Ovary (tissue), 10 donors: ENCODE measurements at places on chromosomes 4 and X. TPM values are rescaled to one million over a fixed set of nuclear protein-coding genes. Genes with fewer than 3 reads are reported as not detected.

DNA sequence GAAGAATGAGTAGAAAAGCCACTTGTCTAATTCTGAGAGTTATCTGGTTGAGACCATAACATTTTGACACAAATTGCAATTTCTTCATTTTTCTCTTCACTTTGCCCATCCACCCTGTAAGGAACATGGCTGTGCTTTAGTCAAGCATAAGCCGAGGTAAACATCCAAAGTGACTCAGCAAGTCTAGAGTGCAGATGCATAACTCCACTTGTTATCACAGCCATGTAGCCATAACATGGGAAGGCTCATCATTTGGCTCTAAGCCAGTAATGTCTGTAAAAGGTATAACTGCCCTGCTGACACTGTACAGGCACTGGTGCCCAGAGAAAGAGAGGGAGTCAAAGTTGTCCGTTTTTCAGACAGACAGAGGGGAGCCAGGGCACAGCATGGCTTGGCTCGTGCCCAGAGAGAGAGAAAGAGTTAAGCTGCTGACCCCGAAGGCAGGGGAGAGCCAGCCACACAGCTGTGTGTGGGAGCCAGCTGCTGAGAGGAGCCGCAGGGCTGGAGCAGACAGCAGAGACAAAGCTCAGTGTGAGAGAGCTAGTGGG lies 76.9 kb upstream of the EXOC1L start:
- no peaks in the 10 kb centered on the region for H3K4me1 ChIP-seq
- no peaks in the 10 kb centered on the region for H3K27me3 ChIP-seq
- no peak for DNase-seq
- H3K36me3 ChIP-seq: no peaks in the 10 kb centered on the region

DNA sequence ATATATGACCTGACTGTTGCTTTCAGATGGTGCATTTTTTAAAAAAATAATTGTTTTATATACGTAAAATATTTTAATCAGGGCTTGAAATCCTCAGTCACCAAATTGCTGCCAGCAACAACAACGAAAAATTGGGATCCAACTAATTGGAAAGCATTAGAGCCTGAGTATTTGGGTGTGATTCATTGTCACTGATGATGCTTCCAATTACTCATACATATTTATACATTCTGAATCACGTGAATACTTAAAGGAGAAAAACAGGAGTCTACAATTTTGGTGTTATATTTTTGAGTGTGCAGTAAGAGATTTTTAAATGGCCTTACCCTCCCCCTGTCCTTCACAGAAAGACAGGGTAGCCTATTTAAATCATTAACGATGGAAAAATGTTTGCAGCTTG lies 765.6 kb upstream of the TENM3 start:
- no peaks in the 10 kb centered on the region for H3K36me3 ChIP-seq
- H3K4me1 ChIP-seq: no peaks in the 10 kb centered on the region
- no peak for DNase-seq
- no peaks in the 10 kb centered on the region for H3K27me3 ChIP-seq
- H3K4me3 ChIP-seq: no peak overlapping the region

DNA sequence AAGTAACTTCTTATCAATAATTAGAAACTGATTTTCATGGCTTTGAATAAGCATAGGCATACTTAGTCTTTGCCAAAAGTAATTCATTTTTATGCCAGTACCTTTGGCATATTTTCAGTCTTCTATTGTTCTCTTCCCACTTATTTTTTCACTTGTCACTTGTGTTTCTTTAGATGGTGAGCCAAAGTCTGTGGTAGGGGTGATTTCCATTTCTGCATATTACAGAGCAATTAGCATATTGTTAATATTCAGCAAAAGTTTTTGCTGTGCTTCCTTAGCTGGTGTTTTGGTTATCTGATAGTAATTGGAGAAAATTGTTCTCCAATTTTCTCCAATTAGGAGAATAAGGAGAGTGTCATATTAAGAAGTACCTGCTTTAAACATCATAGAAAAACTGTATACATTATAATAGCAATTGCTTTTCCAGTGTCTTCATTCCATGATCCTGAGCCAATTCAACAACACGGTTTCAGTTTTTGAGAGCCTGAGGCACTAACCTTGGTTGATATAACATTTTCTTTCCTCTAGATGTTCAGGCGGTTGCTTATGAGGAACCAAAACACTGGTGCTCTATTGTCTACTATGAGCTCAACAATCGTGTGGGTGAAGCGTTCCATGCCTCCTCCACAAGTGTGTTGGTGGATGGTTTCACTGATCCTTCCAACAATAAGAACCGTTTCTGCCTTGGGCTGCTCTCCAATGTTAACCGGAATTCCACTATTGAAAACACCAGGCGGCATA lies 64.7 kb downstream of the SMAD1 start:
- H3K4me3 ChIP-seq: no peak overlapping the region
- no peak for DNase-seq
- no peaks in the 10 kb centered on the region for H3K4me1 ChIP-seq

DNA sequence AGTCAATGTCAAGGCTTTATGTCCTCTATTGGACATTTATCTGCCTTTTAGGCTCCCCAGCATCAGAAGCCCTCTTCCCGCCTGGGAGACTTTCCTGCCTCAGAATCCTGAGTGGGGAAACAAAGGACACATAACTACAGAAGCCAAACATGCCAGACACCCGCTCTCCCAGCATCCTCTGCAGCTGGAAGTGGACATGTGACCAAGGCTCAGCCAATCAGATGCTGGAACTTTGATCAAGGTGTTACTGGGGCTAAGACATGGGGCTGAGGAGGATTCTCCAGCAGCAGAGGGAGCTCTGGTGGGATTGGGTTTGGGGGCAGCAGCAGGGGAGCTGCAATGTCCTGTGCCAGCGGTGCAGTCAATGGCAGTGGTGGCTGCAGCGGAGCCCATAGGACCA lies 19.5 kb downstream of the SLC2A9 start:
- H3K4me3 ChIP-seq: no peak overlapping the region
- no peak overlapping the region for H3K27ac ChIP-seq
- DNase-seq: no peak
- H3K27me3 ChIP-seq: no peaks in the 10 kb centered on the region
- H3K4me1 ChIP-seq: no peaks in the 10 kb centered on the region

DNA sequence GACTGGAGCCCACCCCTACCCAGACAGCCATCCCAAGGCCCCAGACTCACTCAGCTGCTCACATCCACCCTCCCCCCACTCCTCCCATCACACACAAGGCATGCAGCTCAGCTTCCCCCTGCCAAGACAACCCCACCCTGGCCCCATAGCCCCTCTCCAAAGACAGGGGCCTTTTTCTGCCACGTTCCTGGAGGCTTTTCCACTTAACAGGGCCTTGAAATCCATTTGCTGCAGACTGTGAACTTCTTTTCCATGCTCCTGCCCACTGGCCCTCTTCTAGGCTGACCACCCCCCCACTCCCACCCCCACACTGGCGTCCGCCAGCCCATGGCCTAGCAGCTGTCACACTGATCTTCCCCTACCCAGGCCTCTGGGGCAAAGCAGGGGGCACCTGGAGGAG lies 76.0 kb downstream of the PJA1 start:
- no peaks in the 10 kb centered on the region for H3K36me3 ChIP-seq
- no peaks in the 10 kb centered on the region for H3K27me3 ChIP-seq
- H3K4me1 ChIP-seq: no peaks in the 10 kb centered on the region
- no peak overlapping the region for H3K4me3 ChIP-seq
- H3K27ac ChIP-seq: no peak overlapping the region

- no peaks in the 10 kb centered on the region for H3K27me3 ChIP-seq
- no peak overlapping the region for H3K4me3 ChIP-seq
- DNase-seq: no peak
- H3K36me3 ChIP-seq: no peaks in the 10 kb centered on the region
Observed at GRCh38 chr4:174244441-174244840, 39.0 kb downstream of the FBXO8 start.

DNA sequence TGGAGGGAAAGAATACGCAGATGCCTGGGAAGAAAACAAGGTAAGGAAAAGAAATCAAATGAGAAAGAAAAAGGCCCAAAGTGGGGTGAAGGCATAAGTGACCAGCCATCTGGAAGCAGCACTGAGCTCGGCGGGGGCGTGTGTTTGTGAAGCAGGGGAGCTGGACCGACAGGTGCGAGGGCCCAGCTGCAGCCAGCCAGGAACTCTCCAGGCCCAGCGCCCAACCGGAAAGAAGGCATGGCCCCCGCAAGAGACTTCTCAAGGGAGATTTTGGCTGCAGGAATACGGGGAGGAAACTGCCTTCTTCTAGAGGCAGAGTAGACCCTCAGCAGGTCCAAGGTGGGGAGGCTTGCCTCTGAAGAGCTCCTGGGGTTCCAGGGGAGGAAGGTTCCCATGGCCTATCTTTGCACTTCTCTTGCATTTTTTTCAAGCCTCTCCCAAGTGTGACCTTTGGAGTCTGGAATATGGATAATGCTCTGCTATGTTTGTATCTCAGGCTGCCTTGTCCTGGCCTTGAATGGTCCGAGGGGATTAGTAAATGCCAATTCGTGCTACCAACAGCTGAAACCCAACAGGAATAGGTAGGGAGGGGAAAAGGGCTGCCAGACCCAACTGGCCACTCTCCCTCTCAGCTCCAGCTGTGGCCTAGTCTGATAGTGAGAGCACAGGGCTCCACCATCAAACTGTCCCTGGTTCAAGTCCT lies 10.8 kb upstream of the CITED1 start:
- H3K4me1 ChIP-seq: no peaks in the 10 kb centered on the region
- no peak overlapping the region for H3K4me3 ChIP-seq
- peak; percentile 32 for DNase-seq
- H3K27me3 ChIP-seq: no peaks in the 10 kb centered on the region

DNA sequence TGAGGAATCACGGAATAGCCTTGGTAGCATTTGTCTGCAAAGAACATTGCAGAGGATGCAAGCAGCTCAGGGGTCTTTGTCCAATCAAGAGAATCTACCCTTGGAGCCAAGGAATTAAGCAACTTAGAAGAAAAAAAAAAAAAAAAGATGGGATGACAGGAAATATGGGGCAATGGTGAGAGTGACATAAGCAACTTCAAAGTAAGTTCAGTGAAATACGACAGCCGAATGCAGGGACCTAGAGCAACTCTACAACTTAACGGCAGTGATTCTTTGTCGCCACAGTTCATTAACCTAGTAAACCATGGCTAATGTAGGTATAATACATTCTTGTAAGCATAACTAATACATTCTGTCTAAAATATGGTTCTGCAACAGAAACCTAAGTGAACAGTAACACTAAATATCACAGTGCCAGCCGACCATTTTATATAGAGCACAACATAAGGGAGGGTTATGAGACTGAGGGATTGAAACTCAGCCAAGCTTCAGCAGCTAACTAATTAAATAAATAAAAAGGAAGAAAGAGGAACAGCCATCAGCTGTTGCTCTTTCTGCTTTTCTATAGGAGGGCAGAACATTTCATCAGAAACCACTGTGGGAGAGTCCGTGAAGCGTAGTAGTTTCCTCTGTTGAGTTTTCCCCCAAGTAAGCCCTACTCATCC lies 74.7 kb downstream of the PPARGC1A start:
- no peak overlapping the region for H3K4me3 ChIP-seq
- H3K27ac ChIP-seq: no peak overlapping the region
- H3K4me1 ChIP-seq: peaks cover 2% of the 10 kb centered on the region
- H3K36me3 ChIP-seq: no peaks in the 10 kb centered on the region
- H3K27me3 ChIP-seq: no peaks in the 10 kb centered on the region

GRCh38 chr4:176198316-176198903 lies 3.0 kb upstream of the SPATA4 start:
- H3K36me3 ChIP-seq: no peaks in the 10 kb centered on the region
- H3K27me3 ChIP-seq: no peaks in the 10 kb centered on the region
- H3K4me1 ChIP-seq: no peaks in the 10 kb centered on the region
- DNase-seq: no peak

- H3K27ac ChIP-seq: no peak overlapping the region
- H3K4me3 ChIP-seq: no peak overlapping the region
- H3K36me3 ChIP-seq: no peaks in the 10 kb centered on the region
- DNase-seq: no peak
- peaks cover 9% of the 10 kb centered on the region for H3K4me1 ChIP-seq
Observed at GRCh38 chr4:2068566-2068965, 9.4 kb downstream of the NAT8L start.

- no peak for DNase-seq
- no peak overlapping the region for H3K4me3 ChIP-seq
- no peak overlapping the region for H3K27ac ChIP-seq
- H3K36me3 ChIP-seq: no peaks in the 10 kb centered on the region
Observed at GRCh38 chr4:147971116-147971515, 239.2 kb downstream of the ARHGAP10 start.

DNA sequence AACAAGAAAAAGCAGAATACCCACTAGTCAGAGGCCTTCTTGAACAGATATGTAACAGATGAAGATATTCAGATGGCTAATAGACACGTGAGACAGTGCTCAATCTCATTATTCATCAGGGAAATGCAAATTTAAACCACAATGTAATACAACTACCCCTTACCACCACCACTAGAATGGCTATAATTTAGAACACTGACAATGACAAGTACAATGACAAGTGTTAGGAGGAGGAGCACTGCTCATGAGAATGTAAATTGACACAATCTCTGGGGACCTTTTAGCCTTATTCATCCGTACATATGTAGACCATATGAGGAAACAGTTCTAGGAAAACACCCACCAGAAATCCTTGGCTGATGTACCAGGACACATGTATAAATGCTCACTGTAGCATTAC lies 13.1 kb downstream of the ZNF81 start:
- H3K27ac ChIP-seq: no peak overlapping the region
- no peaks in the 10 kb centered on the region for H3K4me1 ChIP-seq
- H3K36me3 ChIP-seq: no peaks in the 10 kb centered on the region
- H3K27me3 ChIP-seq: no peaks in the 10 kb centered on the region
- DNase-seq: no peak

DNA sequence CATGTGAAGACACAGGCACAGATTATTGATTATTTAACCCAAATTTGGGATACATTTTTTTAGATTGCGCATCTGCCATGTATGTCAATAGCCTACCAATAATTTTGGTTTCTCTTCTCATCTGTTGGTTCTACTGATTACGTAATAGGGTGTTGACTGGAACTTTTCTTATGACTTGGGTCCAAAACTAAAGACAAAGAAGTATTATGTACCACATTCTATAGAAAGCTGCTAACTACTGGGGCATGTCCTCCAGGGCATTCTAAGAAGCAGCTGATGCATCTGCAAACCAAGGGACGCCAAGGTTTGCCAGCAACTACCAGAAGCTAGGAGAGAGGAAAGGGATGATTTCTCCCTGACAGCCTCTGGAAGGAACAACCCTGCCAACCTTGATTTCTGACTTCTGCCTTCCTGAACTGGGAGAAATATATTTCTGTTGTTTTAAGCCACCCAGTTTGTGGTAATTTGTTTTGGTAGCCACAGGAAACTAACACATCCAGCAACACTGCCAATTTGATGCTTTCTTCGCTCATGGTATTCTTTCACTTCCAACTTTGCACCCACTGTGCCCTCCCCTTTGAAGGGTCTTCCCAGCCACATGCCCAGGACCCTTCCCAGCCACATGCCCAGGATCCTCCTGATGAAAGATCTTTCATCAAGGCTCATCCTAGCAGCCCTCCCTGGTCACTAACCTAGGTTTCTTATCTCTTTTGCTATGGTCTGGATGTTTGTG lies 15.9 kb upstream of the TLR1 start:
- H3K4me3 ChIP-seq: no peak overlapping the region
- no peak for DNase-seq
- H3K36me3 ChIP-seq: no peaks in the 10 kb centered on the region
- no peaks in the 10 kb centered on the region for H3K27me3 ChIP-seq
- no peaks in the 10 kb centered on the region for H3K4me1 ChIP-seq

- H3K4me3 ChIP-seq: no peak overlapping the region
- no peaks in the 10 kb centered on the region for H3K36me3 ChIP-seq
- H3K27ac ChIP-seq: no peak overlapping the region
Observed at GRCh38 chr4:18850867-18851266, 829.3 kb upstream of the LCORL start.

LRAT gene
- polyA plus RNA-seq: 1.2 TPM

TEX13C gene
- not detected for polyA plus RNA-seq

DTHD1 gene
- polyA plus RNA-seq: 0.70 TPM

HSFX4 gene
- not detected for polyA plus RNA-seq

PASD1 gene
- polyA plus RNA-seq: 0.02 TPM

ARR3 gene
- polyA plus RNA-seq: not detected

PCDH19 gene
- polyA plus RNA-seq: 1.7 TPM

TBCK gene
- polyA plus RNA-seq: 22.3 TPM
